ENCODE measurements at places on chromosomes 11 and 22.

- DNase-seq, result no peak
Measured at GRCh38 chr11:8250981-8251615, 12.6 kb downstream of the LMO1 start.

DNA sequence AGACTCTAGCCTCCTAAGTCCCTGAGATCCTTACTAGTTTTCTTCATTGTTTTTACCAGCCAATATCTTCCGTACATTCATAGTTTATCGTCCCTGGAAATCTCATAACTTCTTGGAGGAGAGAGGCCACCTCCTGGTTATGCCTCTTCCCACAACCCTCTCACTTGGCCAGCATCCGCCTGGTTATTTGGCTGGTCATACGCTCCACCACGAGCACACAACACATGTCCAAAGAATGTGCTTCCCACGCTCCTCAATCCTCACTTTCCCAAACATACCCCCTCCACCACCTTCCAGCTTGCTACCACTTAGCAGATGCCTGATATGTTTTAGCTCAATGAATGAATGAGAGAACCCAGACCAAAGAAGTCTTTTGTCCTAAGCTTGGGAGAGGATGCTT lies 83.5 kb upstream of the EIF3D start:
- DNase-seq, result peak; percentile 2

DNA sequence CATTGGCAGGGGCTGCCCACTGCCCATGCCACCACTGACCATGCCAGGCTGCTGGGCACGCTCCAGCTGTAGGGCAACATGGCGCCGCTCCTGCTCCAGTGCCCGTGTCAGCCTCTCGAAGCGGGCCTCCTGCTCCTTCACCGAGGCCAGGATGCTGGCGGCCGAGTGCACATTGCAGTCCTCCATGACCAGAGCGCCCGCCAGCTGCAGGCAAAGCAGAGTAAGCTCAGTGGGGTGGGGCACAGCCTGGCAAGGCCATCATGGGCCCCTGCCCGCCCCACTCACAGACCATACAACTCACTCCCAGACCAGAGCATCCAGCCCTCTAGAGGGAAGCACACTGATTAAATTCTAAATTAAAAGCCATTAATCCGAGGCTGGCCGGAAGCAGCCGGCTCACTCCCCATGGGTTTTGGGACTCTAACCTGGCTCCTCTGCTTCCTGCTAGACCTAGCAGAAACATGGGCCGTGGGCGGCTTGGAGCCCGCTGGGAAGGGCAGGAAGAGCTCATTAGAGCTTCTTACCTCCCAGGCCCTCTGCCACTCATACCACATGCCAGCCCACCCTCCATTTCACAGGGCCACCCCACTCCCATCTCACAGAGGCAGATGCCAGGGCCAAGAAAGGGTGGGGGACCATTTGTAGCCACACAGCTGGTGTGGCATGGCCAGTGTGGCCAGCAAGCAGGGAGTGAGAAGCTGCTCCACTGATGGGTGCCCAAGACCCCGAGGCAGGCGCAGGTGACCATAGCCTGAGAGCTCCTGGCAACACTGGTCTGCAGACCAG lies 25.8 kb downstream of the ARVCF start:
- no peak for DNase-seq

GRCh38 chr11:1047595-1048156 lies 11.2 kb upstream of the MUC6 start:
- no peak for DNase-seq

DNA sequence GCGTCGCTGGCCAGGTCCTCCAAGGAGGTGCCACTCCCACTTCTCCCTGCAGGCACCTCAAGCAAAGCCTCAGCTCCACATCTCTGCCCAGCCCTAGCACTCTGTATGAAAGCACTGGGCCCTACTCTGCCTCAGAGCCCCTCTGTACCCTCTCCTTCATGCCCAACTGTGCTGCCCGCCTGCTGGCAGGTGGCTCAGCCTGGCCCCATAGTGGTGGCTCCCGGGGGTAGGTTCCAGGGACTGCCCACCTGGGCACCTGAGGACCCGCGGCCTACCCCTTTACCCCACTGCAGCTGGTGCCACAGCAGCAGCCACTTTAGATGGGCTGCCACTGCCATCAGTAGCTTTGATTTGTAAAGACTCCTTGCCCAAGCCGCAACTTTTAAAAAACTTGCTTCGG lies 1672.8 kb downstream of the LRRC4C start:
- DNase-seq, result no peak

DNA sequence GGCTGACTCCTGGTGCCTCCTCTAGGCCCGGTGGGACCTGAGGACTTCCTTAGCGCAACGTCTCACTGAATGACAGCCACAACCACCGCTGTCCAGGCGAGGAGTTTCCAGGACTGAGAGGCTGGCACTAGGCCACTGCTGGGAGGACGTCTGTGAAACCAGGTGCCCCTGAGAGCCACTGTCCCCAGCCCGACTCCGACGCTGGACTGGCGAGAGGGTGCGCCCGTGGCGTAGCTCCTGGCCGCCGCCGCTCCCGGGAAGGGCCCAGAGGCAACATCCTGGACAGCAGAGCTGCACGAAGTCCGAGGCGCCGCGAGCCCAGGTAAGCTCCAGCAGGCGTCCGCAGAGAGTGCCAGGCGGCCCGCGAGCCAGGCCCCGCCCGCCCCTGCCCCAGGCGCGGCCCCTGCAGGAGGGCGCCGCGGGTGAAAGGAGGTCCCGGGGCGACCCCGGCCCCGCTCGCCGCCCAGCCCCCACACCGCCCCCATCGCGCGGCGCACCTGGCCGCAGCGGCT lies 525 bp downstream of the DGCR2 start:
- no peak for DNase-seq

DNA sequence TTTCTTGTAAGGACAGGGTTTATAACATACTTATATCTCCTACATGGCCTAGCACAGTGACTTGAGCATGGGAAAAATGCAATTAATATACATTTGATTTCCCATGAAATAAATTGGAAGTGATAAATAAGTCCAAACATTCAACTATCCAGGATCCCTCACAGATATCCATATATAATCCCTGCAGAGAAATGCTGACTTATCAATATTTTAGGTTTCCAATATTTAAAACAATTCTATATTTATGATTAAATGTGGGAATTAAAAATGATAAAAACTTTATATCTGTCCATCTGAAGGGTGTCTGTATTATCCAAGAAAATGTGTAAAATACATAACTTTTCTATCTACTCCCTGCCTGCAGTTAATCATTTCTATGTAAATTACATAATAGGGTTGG lies 6.3 kb downstream of the OR10A4 start:
- no peak for DNase-seq

- peak; percentile 77 for DNase-seq
Measured at GRCh38 chr11:126547161-126547560, 191.7 kb downstream of the ST3GAL4 start.

- no peak for DNase-seq
Measured at GRCh38 chr11:57491371-57492061, 24.0 kb downstream of the SLC43A1 start.

- DNase-seq, result no peak
Measured at GRCh38 chr22:28835630-28836189, 35.3 kb upstream of the XBP1 start.

DNA sequence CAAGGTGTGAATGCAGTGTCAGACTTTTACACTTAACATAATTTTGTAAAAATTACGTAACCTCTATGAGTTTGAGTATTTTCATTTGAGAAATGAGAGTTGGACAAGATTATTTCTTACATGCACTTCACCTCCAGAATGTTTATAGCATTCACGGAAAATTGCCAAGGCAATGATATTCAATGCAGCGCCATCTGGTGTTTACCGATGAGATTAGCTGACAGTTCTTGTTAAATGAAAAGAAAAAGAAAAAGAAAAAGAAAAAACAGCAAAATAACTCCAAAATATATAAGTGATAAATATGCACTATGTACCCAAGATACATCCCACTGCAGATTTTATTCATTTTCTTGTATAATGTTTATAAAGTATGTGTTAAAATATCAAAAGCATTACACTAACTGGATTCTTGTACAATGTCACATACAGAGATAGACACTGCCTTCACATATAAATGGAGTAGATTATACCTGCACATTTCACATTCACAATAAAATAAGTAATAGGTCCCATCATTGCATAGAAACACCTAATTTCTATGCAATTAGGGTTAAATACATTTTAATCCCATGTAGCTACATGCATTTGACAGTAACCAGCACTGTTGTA lies 976.3 kb upstream of the FAT3 start:
- peak; percentile 16 for DNase-seq

GRCh38 chr11:41786087-41786486 lies 326.6 kb upstream of the LRRC4C start:
- no peak for DNase-seq

GRCh38 chr11:88402784-88403183 lies 65.2 kb upstream of the CTSC start:
- no peak for DNase-seq

GRCh38 chr11:15199693-15200092 lies 85.0 kb downstream of the INSC start:
- no peak for DNase-seq

DNA sequence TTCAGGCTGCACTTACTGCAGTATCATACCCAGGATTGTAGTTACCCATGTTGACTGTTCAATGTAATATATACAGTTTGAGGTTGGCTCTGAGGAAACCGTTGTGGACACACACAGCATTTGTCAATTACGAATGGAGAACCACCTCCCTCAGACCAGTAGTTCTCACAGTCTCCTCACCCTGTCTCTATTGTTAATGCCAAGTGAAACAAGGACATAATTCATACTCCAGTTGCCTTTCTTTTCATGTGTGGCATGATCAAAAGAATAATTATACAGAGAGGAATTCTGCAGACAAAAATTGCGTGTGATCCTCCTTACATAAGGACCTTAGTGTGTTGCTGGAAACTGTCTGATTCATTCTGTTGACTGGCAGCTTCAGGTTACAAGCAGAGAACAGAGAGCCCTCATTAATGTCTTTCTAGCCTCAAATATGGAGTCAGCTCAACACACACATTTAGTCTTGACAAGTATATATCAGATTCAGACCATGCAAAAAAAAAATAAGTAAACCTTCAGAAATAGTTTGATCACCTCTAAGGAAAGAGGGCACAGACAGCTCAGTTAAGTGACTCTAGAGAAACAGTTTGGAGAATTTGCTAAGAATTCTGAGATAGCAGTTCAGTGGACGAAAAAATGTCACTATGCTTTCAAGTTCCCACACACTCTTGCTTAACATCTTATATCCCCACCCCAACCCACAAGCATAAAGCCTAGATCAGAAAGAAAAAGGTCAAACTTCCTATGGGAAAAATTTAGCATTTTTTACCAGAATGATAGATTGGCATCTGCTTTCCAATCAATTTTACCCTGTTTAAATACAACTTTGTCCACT lies 96.1 kb downstream of the MAML2 start:
- DNase-seq, result no peak

DNA sequence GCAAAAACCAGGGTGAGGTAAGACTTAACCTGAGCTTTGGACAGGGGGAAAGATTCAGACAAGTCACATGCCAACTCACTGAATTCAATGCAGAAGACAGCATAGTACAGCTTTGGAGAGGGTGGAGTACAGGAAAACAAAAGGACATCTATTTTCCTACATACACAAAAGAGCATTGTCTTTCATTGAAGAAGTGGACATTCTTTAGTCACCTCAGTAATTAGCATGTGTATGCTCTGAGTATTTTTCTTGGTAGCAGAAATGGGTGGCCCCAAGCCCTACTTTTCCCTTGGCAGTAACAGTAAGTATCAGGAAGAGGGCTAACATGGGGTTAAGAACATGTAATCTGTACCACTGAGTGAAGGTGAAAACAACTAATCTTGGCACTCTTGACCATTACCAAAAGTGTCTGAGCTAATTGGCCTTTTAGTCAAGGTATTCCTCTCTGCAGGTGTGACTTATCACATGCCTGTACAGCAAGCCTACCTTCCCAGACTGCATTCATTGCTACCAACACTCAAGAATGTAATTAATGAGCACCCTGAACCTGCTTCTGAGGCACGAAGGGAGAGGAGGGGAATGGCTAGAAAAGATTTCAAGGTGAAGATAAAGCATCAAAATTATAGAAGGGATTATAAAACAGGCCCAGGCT lies 33.9 kb downstream of the SYTL2 start:
- DNase-seq, result no peak

- DNase-seq, result no peak
Measured at GRCh38 chr11:23315286-23315685, 455.0 kb upstream of the CCDC179 start.

GRCh38 chr22:50599816-50600455 lies 657 bp upstream of the MAPK8IP2 start:
- no peak for DNase-seq

DNA sequence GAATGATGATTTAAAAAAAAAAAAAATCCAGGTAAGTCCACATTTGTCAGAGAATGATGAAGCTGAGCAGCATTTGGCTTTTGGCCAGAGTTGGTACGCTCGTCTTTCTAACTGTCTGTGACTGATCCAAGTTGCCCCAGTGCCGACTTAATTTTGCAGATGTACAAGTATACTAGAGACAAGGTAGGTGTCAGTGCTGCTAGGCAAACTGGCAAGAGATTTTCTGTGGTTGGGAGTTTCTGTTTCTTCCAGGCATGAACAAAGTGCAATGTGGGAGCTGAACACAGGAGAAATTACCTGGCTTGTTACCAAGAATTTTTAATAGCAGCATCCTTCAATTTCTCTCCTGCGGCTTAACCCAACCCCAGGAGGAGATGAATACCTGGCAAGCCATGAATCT lies 307.7 kb downstream of the BUD13 start:
- no peak for DNase-seq

GRCh38 chr22:31346255-31346732 lies at the start of gene PATZ1:
PATZ1 (minus strand) TSS chr22:31346346; CDS start chr22:31345602, 744 bp downstream.
- DNase-seq, result peak; percentile 28

- DNase-seq, result no peak
Measured at GRCh38 chr22:49546811-49547585, 280.7 kb downstream of the BRD1 start.

- DNase-seq, result no peak
Measured at GRCh38 chr22:23649071-23649501, 17.0 kb upstream of the DRICH1 start.

DNA sequence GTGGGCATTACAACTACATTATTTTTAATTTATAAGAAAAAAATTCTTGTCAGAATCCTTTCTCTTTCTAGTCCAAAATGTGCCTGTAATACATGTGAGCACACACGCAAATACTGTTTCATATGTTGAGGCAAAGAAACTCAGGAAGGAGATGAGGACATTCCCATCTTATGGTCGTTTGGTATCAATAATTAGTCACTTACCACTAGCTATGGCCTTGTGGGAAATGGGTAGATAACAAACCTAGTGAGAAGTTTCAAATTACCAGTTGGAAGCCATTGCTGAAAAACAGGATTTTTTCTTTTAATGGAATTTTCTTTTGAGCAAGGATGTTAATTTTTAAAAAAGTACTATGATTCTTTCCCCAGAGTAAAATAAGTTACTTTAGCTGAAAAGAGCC lies 25.7 kb downstream of the AMOTL1 start:
- no peak for DNase-seq

GRCh38 chr11:75576499-75576918 lies 14.5 kb downstream of the SERPINH1 start:
- DNase-seq, result no peak

GRCh38 chr22:49515475-49515874 lies 312.2 kb downstream of the BRD1 start:
- no peak for DNase-seq

- DNase-seq, result no peak
Measured at GRCh38 chr11:102874852-102875251, at the start of gene MMP12. MMP12 (minus strand) TSS chr11:102874982; CDS start chr11:102874937, 45 bp downstream.

Measured in HS-5 (cell line).